Activated CD4-positive, alpha-beta T cell treated with anti-CD3 and anti-CD28 coated beads, Interleukin-2, amount 50 U/mL, for 48 hours (primary cell): ENCODE measurements at places on chromosomes 6 and 20.

GRCh38 chr6:13273931-13274706, 54.2 kb downstream of the TBC1D7 start:
- peak; percentile 66 for DNase-seq

- no peak for DNase-seq
Measured at GRCh38 chr6:158381214-158381613, 68.9 kb downstream of the TULP4 start.

GRCh38 chr6:47301441-47301840, 8.3 kb downstream of the TNFRSF21 start:
- no peak for DNase-seq

GRCh38 chr6:142696123-142697000, 248.6 kb downstream of the HIVEP2 start:
- no peak for DNase-seq

DNA sequence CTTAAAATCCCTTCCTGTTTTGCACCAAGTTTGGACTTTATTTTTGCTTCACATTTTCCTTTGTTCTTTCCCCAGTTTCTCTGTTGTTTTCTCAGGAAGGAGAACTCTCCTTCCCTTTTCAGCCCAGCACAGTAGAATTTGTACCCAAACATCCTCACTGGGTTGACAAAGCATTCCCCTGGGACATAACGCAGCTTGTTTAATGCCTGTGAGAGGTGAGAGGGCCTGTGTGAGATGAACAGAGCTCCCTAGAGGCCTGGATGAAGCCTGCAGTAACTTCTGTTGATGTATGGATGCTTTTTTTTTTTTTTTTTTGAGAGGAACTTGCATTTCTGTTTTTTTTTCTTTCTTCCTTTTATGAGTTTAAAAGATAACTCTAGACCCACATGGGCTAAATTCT, 104.9 kb upstream of the SLC22A23 start:
- no peak for DNase-seq

DNA sequence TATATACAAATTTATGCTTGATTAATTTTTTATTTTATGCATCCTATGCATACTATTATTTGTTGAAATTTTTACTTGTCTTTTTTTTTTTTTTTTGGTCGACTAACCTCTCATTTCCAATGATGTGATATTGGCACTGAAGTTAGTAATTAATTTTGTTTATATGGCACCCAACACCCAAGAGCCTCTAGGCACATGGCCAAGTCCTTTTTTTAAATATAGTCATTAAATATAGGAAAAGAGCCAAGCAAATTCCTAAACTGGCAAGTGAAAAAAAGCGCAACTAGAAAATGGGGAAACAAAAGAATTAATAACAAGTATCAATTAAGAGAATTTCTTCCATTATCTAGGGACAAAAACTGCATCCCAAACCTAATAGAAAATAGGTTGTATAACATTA, 85.5 kb upstream of the HS3ST5 start:
- DNase-seq, result no peak

GRCh38 chr20:41601742-41602141, 16.4 kb downstream of the CHD6 start:
- DNase-seq, result no peak

DNA sequence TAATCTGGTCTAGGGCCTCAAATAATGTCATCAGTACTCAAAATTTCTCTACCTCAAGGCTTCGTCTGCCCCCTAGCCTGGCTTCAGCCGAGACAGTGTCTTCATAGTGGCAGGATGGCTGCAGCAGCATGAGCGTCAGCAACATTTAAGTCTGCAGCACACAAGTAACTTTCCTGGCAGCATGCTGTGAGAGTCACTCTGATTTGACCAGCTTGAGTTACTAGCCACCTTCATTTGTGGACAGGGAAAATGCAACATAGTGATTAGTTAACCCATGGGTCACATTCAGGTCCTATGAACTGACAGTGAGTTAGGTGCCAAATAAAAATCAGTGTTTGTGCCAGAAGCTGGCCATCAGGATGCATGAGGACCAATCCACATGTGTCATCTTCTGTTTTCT, 209.9 kb upstream of the SLC35B3 start:
- DNase-seq, result no peak

DNA sequence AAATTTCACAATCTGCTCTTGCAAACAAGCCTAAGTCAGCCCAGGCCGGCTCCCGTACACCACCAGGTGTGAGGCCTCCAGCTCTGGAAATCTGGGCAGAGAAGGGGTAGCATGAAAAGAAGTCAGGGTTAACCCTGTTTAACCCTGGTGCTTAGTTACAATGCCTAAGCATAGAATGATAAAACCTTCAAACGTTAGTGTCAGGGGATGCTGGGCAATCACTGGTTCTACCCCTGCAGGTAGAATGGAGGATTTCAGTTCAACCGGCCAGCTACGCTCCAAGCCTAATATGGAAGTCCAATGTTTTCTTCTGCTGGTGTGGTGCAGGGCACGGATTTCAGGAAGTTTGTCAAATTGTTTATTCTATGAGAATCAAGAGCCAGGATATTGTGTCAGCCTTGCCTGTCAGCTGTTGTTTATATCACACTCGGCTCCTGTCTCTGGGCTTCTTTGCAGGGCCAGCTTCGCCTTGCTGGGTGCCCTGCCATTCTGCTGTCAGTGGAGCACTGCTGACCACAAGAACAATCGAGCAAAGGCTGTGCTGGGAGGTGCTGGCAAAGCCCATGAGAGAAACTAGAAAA, 20.2 kb upstream of the CD93 start:
- no peak for DNase-seq

DNA sequence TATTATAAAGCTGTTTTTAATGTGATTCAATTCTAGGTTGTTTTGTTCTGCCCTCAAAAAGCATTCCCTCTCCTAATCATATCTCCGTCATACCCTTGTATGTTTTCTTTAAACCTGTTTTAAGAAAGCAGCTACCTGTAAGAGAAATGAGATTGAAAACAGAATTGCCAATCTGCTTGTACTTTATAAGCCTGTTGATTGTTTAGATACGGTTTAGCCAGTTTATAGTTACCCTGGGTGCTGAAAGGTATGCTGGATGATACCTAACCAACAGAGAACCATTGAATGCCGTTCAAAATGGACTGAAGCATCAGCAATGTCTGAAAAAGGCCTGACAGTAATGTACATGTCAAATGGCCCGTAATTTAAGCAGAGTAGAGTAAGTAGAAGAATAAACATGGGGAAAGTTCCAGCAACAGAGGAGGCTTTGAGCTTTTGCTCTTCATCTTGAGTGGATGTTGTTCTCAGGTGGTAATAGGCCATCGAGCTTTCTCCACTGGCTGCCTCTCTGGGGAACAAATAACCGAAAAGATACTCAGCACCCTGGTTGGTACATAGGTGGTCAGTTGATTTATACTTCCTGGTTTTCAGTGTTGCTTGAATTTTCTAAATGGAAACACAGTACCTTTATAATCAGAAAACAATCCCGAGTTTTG, 27.5 kb downstream of the PTPN1 start:
- DNase-seq, result no peak
